ENCODE measurements at places on chromosomes 11 and 22. TPM values are rescaled to one million over a fixed set of nuclear protein-coding genes. Genes with fewer than 3 reads are reported as not detected.

DNA sequence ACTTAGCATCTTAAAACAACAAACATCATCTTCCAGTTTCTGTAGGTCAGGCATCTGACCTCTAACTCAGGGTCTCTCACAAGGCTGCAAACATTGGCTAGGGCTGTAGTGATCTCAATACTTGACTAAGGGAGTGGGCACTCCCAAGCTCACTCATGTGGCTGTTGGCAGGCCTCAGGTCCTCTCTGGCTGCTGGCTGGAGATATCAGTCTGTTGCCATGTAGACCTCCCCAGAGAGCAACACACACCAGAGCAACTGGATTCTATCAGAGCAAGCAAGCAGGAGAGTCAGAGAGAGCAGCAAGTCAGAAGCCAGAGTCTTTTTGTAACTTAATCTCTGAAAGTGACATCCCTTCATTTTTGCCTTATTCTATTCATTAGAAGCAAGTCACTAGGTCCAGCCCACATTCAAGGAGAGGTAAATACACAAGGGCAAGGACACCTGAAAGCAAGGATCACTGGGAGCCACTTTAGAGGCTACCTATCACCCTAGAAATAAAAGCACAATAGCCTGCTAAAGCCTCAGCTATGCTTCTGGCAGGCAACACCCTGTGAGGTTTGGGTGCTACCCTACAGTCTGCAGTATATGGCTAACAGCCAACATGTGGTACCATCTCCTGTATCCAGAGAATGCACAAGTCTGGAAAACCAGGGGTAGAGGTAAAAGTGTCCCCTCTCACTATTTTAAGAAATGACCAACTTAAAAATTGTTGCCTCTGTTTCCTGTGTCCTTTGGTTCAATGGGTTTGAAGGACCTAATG lies 33.5 kb upstream of the CD44 start:
- no peaks in the 10 kb centered on the region for H3K27me3 ChIP-seq
- peaks cover 23% of the 10 kb centered on the region for H3K4me1 ChIP-seq
- DNase-seq, result no peak
- H3K36me3 ChIP-seq, result no peaks in the 10 kb centered on the region
- H3K27ac ChIP-seq, result no peak overlapping the region

GRCh38 chr22:43476751-43477725 lies 65.2 kb downstream of the MPPED1 start:
- no peak overlapping the region for H3K4me3 ChIP-seq
- no peaks in the 10 kb centered on the region for H3K4me1 ChIP-seq
- DNase-seq, result no peak

- peak overlapping the region; percentile 78 for H3K27ac ChIP-seq
- peaks cover 24% of the 10 kb centered on the region for H3K36me3 ChIP-seq
- H3K4me3 ChIP-seq, result peak overlapping the region; percentile 65
Measured at GRCh38 chr22:44497218-44497904, 672 bp downstream of the RTL6 start.

The HORMAD2 gene
- not detected for polyA plus RNA-seq

The DCDC1 gene
- polyA plus RNA-seq, result not detected

Measured in stomach (tissue), 19 donors.